ENCODE measurements at places on chromosomes 3 and 15.
A peak's percentile ranks its signal among the peaks of the same experiment; 100 is the strongest.

DNA sequence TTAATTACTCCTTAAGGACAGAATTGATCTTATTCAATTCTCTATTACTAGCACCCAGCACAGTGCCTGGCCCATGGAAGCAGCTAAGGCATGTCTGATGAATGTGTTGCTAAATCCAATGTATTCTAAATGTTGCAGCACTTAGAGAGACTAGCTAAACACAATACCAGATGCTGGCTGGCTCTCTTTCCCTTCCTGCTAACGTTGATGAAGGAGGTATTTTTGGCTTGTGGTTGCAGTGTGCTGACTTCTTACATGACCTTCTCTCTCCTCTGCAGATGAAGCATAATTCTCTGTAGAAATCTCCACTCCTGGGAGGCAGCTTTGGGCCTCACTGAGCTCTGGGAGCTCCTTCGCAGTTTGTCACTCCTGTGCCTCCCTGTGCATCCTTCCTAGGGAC, 183.6 kb downstream of the PEX5L start:
- no peak for DNase-seq

GRCh38 chr3:31754575-31755278, 222.0 kb downstream of the STT3B start:
- DNase-seq, result no peak

DNA sequence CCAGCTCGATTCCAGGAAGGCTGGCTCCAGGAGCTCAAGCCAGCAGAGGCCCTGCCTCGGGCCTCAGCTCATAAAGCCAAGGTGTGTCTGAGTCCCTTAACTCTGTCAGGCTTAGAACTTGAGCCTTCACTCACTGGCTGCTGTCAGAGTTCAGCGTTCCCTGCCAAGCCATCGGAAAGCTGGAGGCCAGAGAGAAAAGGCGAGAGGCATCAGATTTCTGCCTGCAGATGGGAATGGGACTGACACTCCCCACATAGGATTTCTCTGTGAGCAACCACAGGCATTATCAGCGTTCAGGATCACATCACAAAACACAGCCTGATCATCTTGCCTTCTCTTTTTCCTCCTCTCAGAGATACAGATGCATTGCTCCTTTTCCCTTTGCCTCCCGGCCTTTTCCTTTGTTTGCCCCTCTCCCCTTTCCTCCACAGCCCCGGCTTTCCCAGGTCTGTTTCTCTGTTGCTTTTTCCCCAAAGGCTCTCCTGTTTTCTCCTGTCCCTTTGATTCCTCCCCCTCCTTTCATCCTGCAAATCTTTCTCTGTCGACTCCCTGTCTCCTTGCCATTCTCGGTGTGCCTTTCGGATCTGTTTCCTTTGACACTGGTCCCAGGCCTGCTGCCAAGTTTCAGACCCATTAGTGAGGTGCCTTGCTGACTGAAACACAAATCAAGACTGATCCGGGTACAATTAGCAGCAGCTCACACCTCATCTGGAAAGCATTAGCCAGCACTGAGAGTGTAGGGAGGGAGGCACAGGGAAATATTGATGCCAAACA, 44.5 kb upstream of the BOC start:
- DNase-seq, result peak; percentile 61

GRCh38 chr3:139689708-139690228, 12.0 kb upstream of the NMNAT3 start:
- DNase-seq, result no peak

DNA sequence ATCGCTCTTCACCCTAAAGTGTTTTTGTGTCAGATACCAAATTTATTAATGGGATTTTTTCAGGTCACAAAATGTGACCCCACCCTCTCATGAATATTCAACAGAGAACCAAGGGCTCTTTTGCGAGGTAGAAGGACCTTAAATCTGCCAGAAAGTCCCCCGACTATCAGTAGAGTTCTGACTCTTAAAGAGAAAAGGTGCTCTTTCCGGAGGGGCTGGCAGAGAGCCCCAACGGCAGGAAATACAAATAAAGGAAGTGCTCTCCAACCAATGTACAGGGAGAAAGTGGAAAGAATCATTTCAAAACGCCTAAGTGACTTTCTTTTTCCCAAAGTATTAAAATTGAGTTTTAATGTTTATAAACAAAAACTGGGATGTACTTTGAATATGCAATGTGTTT, 517.2 kb downstream of the FOXP1 start:
- DNase-seq, result no peak

- DNase-seq, result no peak
These were observed 319.6 kb upstream of the IL12A start for GRCh38 chr3:159668990-159669476.

- DNase-seq, result no peak
These were observed 51.9 kb upstream of the TMC3 start for GRCh38 chr15:81425905-81426304.

DNA sequence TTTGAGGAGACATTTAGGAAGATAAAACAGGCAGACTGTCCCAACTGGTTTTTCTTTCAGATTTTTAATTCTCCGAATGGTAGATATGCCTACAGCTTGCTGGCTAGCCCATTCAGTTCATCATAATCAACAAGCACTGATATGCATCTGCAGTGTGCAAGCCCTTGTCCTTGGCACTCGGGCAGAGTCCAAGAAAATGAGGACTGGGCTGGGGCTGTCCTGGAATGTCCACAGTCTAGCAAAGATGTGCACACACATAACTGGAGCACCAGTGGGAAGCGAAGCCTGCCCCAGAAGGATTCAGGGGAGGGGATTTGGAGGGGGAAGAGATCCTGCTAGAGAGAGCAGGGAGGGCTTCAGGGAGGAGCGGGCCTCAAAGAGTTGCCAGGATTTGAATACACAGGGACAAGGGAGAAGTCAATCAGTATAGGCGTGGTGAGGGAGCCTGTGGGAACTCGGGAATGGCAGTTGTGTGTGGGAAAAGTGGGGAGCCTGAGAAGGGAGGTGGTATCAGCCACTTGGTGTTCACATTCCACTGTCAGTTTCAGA, 8.7 kb downstream of the FAH start:
- DNase-seq, result no peak

- DNase-seq, result no peak
These were observed 17.2 kb downstream of the TNFAIP8L3 start for GRCh38 chr15:51077221-51078153.

DNA sequence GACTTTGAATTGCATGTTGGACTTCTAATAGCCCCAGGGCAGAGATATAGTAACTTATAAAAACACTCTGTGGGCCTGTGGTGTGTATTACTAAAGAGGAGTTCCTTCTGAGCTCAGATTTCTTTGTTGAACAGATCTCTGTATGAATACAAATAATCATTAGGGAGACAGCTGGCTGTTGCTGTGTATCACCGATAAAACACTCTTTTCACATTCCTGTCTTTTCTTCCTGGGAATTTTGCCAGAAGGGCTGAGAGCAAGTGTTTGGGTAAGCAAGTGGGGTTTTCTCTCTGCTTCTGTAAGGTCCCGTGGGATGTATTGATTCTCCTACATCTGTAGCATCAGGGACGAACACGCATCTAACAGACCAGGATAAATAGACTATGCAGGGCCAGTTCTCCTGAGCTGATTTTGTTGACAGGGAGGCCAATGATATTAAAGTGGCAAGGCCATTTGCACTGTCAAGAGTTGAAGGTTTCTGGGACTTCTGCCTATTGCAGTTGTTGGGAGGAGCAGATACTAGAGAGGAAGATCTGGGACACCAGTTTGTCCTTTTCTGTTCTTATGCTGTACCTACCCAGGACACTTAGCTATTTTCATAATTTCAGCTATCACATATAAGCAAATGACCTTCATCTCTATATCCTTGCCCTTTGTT, 225.9 kb upstream of the CD96 start:
- DNase-seq, result no peak

DNA sequence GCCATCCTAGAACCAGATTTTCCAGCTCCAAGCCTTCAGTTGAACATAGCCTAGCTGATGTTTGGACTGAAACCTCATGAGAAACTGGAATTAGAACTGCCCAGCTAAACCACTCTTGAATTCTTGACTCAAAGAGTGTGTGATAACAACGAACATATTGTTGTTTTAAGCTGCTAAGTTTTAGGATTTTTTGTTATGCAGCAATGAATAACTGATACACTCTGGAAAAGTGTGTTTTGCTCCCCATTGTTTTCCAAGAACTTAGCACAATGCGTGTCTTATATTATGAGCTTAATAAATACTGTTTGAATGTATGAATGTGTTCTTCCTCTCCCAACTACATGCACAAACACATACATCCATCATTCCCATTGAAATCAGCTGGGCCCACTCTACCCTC, 379.6 kb downstream of the EDEM1 start:
- DNase-seq, result no peak

DNA sequence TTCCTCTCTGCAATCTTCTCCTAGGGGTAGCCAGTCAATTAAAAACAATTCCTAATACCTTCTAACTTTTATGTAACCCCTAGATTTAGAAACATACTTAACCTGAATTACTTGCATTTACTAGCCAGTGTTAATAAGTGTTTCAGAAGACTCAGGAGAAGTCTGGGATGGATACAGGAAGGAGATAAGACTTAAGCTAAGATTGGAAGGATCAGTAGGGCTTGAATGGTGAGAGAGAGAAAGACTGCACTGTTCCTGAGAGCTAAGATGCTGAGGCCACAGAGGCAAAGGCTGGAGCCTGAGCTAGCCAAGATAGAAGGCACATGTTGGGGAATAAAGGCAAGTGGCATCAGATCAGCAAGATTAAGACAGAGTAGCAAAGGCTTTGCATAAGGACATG, 30.1 kb upstream of the CADPS start:
- DNase-seq, result no peak

DNA sequence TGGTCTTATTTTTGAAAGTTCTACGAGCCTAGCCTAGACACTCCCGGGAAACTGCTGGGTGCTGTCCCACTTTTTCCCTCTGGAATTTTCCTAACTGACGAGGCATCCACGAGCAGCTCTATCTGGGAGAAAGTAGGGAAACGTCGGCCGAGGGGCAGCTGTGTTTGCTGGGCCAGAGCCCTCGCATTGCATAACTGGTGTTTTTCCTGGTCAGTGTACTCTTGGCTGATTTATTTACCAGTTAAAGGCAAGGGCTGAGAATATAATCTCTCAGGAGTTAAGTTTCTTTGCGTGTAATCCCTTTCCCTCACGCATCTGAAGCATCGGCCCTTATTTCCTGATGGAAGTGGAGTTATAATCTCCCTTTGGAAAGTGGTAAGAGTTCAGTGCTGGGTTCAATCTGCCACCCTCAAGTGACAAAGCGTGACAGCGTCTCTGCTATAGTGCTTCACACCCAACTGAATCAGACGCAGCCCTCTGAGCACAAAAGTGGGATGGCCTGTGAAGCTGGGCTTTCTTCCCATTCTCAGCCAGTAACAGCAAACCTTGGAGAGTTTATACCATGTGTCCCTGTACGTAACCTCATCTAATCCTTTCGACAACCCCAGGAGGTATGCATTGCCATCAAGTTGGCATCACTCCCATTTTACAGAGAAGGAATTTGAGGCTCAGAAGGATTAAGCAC, 311.5 kb downstream of the RORA start:
- DNase-seq, result no peak

- DNase-seq, result no peak
These were observed 11.9 kb downstream of the TAGLN3 start for GRCh38 chr3:112010636-112011035.

- no peak for DNase-seq
These were observed 12.9 kb downstream of the AMOTL2 start for GRCh38 chr3:134361162-134361835.

GRCh38 chr3:39435006-39435748, 28.7 kb downstream of the RPSA start:
- no peak for DNase-seq

DNA sequence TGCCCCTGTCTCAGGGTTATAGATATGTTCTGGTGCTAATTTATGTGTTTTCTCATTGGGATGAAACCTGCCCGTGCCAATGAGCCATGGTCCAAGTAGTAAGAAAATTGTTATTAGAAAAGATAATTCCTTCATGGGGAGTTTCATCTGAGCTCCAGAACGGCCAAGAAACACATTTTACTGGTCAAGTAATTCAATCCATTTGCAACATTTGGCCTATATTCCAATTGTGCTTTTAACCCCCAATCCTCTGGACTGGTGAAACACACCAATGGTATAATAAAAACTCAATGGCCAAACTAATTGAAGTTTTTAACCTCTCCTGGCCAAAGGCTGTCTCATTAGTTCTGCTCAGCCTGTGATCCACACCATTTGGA, 53.7 kb upstream of the XCR1 start:
- no peak for DNase-seq

- DNase-seq, result no peak
These were observed 542.3 kb downstream of the EDEM1 start for GRCh38 chr3:5729852-5730251.

DNA sequence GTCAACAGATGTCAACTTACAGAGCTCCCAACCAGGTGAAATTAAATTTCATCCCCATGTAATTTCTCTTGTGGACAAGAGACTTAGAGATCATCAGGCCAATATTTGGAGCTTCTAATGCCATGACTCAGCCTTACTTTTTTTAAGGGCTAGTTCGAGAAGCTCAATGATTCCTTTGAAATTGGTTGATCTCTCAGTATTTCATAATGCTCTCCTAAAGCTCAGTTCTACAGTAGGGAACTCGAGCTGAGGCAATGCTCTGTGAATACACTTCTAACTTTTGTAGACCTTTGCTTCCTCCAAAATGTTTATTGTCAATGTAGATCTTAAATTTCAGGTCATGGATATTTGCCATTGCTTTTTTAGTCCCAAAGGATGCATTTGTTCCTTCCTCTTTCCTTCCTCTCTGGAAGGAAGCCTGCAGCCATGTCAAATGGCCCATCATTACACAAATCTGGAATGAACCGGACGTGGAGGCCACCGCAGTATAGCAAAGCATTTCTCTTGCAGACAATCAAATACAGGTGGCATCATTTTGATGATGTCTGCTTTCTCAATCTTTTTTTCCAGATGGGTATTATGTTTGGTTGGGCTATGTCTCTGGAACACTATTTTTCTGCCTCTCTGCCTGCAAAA, 28.3 kb downstream of the STARD5 start:
- DNase-seq, result no peak

DNA sequence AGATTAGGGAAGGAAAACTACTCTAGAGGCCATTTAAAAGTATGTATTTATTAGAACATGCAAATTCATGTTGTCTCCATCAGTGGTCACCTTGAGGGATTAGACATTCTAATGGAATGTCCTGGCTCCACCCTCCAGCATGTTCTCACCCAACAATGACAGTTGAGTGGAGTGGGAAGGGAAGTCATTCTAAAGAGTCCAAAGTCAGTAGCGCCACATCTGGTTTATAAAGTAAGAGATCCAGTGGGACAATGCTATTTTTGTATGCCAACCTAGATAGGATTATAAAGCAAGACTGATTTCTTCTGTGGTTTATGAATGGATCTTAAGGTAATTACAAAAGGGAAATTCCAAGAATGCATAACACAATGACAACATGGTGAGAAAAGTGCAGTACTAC, 33.3 kb downstream of the SLC24A1 start:
- DNase-seq, result no peak

- no peak for DNase-seq
These were observed 41.8 kb downstream of the MCF2L2 start for GRCh38 chr3:183386651-183387050.

Measured in NCI-H510A treated with DMSO at 0.1 percent for 48 hours (cell line).